NCI-H2171 treated with DMSO at 0.1 percent for 48 hours (cell line): ENCODE measurements at places on chromosomes 13 and 19.

DNA sequence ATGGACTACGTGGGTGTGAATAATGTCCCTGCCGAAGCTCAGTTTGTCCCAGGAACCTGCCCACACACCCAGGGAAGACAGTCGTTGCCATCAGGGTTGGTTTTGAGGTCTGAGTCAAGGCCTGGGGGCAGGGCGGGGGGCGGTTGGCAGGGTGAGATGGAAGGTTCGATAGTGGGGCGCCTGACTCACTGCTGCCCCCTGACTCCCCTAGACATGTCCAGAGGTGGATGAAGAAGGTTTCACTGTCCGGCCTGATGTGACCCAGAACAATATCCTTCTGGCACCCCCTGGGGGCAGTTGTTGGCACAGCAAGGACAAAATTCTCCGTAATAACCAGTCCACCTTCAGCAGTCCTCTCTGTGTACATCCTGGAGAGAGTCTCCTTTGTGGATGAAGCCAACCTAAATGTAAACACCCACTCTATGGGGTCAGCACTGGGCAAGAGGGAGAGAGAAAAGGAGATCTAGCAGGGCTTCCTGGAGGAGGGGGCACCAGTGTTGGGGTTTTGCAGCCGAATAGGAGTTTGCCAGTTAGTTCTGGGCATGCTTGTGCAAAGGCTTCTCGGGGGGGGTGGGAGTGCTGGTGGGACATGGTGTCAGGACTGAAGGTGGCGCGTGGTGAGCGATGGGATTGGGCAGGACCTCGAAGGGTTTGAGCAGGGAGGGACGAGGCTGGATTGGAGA is 19.6 kb upstream of the B3GNT3 start:
- no peak for DNase-seq

DNA sequence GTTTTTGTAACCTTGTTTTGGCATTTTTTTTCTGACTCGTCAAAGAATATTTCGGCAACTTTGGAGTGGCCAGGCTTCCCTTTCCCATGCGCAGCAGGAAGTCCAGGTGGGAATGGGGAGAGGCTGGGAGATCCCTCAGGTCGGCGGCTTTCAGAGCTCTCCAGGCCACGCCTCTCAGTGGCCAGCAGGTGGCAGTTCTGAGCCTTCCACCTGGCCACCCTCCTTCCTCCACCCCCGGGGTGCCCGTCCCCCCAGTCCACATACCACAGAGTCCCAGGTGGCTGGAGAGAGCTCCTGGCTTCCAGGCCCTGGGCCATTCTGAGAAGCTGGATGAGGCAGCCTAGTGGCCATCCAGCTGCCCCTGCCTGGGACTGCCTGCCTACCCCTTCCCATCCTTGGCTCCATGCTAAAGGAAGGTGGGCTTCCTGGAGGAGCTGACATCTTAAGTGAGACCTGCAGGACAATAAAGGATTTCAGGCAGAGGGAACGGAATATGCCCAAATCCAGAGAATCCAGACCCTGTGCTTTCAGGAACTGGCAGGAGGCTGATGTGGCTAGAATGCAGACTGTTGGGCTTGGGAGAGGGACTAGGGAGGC is 46.3 kb downstream of the CCNE1 start:
- DNase-seq, result peak; percentile 16

- peak; percentile 95 for DNase-seq
Measured at GRCh38 chr13:75357576-75358289, 124.2 kb downstream of the TBC1D4 start.

DNA sequence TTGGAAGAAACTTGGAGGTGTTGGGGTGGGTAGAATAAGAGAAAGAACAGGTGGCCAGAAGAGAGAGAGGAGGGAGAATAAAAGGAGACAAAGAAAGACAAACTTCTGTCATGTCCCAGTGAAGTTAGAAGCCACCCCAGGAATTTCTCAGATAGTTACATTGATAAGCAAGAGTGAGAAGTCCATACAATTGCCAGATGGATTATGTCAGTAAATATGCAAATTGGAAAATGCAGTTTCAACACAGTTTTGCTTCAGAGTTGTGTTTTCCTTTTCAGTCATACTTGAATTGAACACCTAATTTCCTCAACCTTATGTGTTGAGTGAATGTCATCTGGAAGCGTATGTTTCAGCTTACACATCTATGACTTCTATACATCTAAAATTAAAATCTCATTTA is 139.2 kb downstream of the RXFP2 start:
- no peak for DNase-seq

DNA sequence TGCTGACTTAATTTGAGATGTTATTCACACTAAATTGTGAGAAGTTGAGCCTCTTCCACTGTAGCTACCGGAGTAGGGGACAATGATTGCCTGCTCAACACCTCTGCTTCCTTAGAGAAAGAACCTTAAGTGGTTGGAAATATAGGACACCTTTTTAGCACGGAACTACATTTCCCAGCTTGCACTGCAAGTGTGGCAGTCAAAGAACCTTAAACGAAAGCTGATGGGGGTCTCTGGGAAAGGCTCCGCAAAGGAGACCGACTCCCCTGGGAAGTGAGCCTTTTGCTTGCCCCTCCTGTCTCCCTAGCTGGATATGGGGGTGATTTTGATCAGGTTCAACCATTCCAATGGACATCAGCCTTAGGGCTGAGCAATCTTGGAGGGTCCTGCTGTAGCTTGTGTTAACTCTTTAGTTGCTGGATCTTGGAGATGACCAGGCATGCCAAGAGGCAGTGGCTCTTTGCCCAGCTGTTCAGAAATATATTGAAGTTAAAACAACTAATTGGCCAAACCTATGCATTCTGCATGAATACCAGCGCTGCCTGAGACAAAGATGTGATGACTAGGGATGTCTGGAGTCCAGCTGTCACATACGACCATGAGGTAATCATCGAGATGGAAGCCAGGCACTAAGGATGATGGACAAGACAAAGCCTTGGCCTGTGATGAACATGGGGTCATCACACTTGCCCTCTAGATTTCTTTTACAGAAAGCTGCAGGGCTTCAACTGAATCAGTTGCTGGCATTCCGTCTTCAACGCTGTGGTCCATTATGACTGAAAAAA is 286.5 kb downstream of the FOXO1 start:
- no peak for DNase-seq

DNA sequence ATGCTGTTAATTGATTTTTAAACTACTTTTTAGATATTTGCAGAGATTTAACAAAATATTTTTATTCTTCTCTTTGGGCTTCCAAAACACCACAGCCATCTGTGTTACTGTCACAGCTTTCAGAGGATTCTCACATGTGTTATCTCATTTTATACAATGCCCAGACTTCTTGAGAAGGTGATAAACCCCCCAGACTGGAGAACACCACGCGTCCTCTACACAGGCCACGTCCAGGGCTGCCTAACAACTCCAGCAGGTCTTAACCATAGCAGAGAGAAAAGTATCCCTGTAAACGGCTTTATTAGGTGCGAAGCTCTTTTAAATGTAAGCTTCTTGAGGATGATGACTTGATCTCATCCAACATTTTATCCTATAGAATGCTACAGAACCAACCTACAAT is 2.0 kb downstream of the GPR183 start:
- no peak for DNase-seq

DNA sequence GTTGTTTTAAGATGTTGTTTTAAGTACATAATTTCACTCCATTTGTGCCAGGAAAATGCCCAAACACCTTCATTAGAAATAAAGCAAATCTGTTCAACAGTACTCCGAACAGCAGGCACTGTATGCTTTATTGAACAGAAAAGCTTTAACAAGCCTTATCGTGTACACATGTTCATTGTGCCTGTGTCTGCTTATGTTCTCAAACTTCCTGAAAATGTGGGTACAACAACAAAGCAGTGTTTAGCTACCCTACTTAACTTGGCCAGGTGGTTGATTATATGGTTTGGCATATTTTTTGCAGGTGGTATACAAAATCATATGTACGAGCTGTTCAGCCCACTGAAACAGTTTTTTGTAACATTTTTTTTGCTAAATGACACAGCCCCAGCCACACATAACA is 718.0 kb downstream of the DACH1 start:
- DNase-seq, result peak; percentile 95

GRCh38 chr19:3125900-3126524 is 9.8 kb upstream of the GNA15 start:
- DNase-seq, result peak; percentile 75

DNA sequence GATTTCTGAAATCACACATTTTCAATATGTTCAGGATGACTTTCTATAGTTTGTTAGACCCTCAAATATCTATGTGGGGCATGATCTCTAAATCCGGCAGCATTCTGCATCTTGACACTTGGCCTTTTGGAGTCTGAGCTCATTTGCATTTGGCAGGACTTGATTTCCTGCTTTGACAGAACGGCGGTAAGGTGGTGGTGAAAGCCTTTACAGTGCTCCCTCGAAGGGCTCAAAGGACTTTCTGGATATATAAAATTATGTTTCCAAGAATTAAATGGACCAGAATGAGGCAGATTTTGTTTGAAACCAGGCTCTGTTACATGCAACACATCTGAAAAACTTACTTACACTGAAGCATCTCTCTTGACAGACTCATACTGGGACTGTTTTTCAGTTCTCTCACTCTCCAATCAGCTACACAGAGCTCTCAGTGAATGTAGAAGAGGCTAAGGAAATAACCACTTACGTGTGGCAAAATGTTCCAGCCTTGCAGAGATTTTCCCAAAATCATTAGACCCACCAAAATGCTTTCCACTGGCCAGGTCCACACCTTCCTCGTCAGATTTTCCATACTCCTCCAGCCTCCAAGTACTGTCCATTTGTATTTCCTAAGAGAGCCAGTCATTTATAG is 207.2 kb downstream of the SPRY2 start:
- DNase-seq, result no peak

DNA sequence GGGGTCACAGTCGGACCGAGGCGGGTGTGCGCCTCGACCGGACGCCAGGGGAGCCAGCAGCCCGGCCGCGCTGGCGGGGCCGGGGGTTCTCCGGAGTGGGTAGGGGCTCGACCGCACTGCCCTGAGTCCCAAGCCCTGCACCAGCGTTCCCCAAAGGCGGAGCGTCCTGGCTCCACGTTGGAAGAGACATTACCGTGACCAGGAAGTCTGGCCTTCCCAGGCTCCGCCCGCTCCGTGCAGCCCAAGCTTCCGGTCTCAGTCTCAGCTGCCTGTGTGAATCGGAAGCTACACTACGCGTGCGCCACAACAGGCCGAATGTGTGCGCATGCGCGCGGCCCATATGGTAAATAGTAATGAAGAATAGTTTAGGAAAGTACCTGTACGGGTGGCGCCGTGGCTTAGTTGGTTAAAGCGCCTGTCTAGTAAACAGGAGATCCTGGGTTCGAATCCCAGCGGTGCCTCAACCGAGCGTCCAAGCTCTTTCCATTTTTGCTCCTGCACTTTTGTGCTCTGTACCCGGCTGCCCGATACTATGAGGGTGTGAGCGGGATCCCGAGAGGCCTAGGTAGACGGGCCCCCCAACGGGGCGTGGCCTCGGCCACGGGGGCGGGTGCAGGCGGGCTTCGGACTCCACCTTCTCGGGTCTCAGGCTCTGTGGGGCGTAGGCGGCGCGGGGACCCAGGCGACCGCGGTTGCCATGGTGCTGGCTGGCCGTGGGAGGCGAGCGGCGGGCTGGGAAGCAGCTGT is 17.3 kb upstream of the LRP3 start:
- peak; percentile 99 for DNase-seq

DNA sequence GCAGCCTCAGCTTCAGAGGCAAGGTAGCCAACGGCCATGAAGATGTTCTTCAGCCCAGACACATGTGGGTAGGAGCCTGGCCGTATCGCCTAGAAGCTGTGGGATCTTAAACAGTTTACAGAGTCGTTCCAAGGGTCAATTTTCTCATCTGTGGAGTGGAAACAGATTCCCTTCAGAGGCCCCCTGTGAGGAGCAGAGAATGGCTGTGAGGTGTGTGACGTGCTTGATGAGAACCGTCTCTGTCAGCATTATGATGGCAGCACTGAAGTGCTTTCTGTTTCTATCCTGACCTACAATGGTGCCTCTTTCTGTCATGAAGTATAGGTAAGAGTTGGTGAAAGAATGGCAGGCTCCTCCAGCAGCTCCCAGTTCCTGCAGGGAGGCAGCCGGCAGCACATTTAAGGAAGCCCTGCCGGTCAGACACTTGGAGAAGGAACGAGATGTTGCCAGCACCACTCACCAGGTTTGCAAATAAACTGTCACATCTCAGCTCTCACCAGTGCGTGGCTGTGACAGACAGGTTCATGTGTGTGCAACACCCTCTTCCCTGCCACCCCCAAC is 277.3 kb downstream of the FOXO1 start:
- DNase-seq, result no peak

DNA sequence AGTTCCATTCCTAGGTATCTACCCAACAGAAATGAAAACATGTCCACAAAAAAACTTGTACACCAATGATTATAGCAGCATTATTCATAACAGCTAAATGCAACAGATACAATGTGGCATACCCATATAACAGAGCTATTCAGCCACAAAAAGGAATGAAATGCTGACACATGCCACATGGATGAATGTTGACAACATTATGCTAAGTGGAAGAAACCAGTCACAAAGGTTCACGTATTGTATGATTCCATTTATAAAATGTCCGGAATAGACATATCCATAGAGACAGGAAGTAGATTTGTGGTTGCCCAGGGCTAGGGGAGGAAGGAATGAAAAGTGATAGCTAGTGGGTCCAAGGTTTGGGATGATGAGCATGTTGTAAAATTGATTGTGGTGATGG is 10.8 kb downstream of the CRYL1 start:
- DNase-seq, result no peak

GRCh38 chr13:52738719-52739467 is 727 bp downstream of the CNMD start:
- DNase-seq, result no peak

DNA sequence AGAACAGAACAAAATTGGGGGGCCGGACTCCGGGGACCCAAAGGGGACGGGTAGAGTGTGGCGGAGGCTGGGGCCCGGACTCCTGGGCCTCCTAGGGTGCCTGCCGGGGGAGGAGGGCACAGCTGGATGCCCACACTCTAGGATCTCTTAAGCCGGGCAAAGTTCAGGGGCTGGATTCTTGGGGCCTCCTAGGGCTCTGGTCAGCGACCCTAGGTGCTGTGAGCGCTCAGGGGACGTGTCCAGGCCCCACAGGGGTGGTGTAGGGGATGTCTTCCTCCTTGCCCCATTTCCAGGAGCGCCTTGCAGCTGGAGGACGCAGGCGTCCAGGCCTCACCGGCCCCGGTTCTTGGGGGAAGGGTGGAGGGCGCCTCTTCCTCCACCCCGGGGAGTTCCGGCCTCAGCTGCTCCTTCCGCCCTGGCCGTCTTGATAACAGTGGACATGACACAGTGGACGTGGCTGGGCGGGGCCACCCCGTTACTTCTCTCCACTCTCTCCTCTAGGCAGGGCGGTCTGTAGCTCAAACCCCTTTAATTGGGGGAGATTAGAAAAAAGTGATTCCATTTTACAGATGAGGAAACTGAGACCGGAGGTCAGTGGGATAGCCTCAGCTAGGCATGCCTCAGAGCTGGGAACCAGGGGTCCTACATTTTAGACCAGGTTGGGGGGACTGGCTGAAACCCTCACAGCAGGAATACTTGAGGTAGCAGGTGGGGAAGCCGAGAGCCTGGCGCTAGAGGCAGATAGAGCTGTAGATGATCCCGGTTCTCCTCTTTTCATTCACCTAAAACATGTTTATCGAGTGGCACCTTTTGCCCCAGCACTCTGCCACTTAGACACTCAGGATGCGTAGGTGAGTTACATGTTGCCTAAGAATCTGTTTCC is 705 bp downstream of the STXBP2 start:
- no peak for DNase-seq

GRCh38 chr13:105816994-105817393 is 718.5 kb downstream of the EFNB2 start:
- peak; percentile 52 for DNase-seq

- DNase-seq, result peak; percentile 28
Measured at GRCh38 chr19:2150794-2151338, 500 bp downstream of the AP3D1 start.
